ENCODE measurements at places on chromosomes 12 and 14. TPM values are rescaled to one million over a fixed set of nuclear protein-coding genes. Genes with fewer than 3 reads are reported as not detected.

Gene ANO4
- not detected for total RNA-seq

Gene KRT78
- not detected for total RNA-seq

Gene PAH
- not detected for total RNA-seq

Gene CMA1
- total RNA-seq: not detected

Gene LALBA
- total RNA-seq: not detected

Gene WNT1
- total RNA-seq: 0.43 TPM

Gene AKAP6
- total RNA-seq: 0.15 TPM

Gene POU6F1
- total RNA-seq: 27.6 TPM

Gene RFX4
- total RNA-seq: not detected

Gene CCDC60
- total RNA-seq: not detected

Gene TMPRSS12
- not detected for total RNA-seq

Gene PCED1B
- 68.1 TPM for total RNA-seq

Gene APOF
- total RNA-seq: not detected

Gene DPY19L2
- 1.4 TPM for total RNA-seq

Gene HOXC6
- total RNA-seq: not detected

Gene OTX2
- total RNA-seq: not detected

Gene GTF2H3
- 27.7 TPM for total RNA-seq

Gene ADCY4
- 5.0 TPM for total RNA-seq

Gene FOXG1
- not detected for total RNA-seq
